ENCODE measurements at places on chromosomes 13 and 19. TPM values are rescaled to one million over a fixed set of nuclear protein-coding genes. Genes with fewer than 3 reads are reported as not detected.

DNA sequence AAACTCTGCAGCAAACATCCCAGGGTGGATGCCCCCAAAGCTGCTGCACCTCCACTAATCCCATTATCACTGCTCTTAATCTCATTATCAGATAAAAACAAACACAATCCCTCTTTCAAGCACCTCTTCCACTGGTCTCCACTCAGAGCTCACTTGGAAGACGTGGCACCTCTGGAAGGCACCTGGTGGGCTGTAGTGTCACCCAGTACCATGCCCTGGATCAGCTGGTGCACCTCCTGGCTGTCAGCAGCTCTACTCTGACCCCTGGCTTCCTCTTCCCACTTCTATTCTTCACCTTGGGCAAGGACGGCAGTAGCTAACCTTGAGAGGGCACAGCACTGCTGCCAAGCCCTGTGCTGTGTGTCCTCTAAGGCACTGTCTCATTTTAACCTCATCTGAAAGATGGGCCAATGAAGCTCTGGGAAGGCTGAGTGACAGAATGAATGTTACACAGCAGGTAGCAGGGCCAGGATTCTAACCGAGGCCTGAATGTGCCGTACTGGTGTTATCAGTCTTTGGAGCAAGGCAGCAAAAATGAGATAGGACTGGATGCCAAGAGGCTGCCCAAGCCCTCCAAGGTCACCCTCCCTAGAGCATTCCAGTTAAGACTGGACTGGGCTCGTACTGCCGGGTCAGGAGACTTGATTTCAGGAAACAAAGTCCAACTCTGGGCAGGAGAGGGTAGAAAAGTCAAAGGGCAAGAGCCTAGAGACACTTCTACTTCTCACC is 7.4 kb downstream of the BRD4 start:
- H3K4me3 ChIP-seq = no peak overlapping the region
- H3K4me1 ChIP-seq = peaks cover 100% of the 10 kb centered on the region
- H3K27me3 ChIP-seq = no peaks in the 10 kb centered on the region
- H3K27ac ChIP-seq = peak overlapping the region; percentile 76
- no peaks in the 10 kb centered on the region for H3K36me3 ChIP-seq

- H3K4me1 ChIP-seq = peaks cover 42% of the 10 kb centered on the region
- H3K27me3 ChIP-seq = no peaks in the 10 kb centered on the region
- no peaks in the 10 kb centered on the region for H3K36me3 ChIP-seq
Measured at GRCh38 chr13:80134346-80134745, 206.6 kb downstream of the SPRY2 start.

Gene FOSB
- total RNA-seq = 0.33 TPM

Gene CD79A
- total RNA-seq = not detected

- H3K4me3 ChIP-seq = no peak overlapping the region
- peaks cover 67% of the 10 kb centered on the region for H3K36me3 ChIP-seq
- DNase-seq = no peak
- peaks cover 32% of the 10 kb centered on the region for H3K4me1 ChIP-seq
- H3K27me3 ChIP-seq = no peaks in the 10 kb centered on the region
Measured at GRCh38 chr13:32247887-32248286, 67.3 kb downstream of the ZAR1L start.

DNA sequence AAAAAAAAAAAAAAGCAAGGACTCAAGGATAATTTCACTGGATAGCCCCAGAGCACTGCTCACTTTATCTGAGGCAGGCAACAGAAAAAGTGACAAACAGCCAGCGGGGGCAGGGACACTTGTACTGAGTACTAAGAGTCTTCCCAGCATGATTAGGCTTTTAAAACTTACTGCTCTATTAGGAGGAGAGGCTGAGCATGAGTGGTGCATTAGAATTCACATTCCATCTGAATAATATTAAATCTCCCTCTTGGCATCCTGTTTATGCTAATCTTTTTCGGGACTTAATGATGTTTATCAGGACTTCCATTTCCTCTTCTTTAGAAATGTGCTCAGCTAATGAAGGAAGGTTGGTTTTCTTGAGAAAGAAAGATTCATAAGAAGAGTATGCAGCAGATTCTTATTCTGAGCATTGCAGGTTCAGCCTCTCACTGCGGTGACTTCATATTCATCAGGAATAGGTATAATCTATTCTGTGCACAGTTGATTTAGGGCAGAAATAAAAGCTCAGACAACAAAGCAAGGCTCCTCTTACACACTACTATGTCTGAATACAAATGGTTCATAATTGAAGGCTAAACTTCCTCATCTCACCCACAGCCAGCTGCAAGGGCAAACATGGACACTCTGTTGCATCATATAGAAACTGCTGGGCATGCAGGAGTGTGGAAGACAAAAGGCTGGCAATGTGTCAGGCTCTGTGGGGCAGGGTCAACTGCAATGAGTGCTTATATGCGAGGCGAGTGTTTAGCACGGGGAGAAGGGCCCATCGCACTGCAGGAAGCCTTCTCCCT is 107.0 kb downstream of the KL start:
- DNase-seq = peak; percentile 48
- no peak overlapping the region for H3K4me3 ChIP-seq
- no peaks in the 10 kb centered on the region for H3K27me3 ChIP-seq
- peaks cover 68% of the 10 kb centered on the region for H3K36me3 ChIP-seq

Gene NCAN
- not detected for total RNA-seq

Gene TM9SF2
- total RNA-seq = 55.1 TPM

DNA sequence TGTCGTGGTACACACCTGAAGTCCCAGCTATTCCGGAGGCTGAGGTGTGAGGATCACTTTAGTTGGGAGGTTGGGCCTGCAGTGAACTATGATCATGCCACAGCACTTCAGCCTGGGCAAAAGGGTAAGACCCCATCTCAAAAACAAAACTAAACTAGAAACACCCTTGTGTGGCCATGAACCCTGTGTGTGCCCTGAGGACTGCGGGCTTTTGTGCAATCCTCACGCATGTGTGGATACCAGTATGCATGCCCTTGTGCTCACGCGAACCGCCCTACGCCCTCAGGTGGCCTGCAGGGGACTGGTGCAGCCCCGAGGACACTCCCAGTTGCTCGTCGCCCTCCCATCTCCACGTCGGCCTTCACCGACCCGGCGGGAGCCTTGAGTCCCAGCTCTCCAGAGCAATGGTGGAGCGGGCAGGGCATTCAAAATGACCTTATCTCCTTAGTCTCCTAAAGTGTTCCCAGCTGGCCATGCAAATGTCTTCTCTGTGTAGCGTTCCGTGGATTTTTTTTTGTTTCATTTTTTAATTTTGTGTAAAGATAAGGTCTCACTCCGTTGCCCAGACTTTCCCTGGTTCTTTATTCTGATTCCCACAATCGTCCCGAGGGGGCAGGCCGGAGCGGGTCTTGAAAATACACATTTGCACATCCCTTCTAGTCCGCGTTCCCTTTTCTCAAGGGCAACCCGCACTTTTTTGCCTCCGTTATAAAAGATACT is 868 bp upstream of the EGLN2 start:
- peaks cover 21% of the 10 kb centered on the region for H3K36me3 ChIP-seq
- peak overlapping the region; percentile 99 for H3K27ac ChIP-seq
- H3K4me1 ChIP-seq = peaks cover 47% of the 10 kb centered on the region

DNA sequence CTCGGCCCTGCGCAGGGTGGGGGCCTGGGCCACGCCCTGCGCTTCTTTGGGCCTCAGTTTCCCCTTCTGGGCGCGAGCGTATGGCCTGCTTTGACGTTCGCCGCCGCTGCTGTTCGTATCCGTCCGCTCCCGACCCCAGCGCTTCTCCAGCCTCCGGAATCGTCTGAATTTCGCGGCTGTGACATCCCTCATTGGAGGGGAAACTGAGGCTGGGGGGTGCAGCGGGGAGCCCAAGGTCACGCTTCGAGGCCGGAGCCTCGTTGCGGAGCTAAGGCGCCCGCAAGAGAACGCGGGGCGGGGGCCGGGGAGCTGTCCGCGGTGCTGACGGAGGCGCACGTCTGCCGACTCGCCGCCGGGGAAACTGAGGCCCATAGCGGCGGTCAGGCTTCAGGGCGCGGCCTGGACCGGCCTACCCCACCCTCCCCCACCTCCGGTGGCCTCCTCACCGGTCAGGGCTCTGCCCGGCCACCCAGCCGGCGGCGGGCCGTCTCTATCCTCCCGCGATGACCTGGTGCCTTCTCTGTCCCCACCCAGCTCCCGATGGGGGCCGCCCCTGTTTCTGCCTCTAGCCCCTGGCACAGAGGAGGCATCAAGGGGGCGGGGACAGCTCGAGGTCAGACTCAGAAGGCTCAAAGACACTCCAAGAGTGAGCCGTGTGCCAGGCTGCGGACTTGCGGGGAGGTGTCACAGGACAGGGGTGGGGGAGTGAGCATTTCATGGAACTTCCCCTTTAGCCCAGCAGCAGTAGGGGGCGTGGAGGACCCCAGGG is 3.0 kb upstream of the APC2 start:
- peaks cover 68% of the 10 kb centered on the region for H3K27me3 ChIP-seq
- peak overlapping the region; percentile 63 for H3K4me3 ChIP-seq
- no peak overlapping the region for H3K27ac ChIP-seq
- H3K36me3 ChIP-seq = peaks cover 11% of the 10 kb centered on the region
